ENCODE measurements at places on chromosomes 12 and 14. TPM values are rescaled to one million over a fixed set of nuclear protein-coding genes. Genes with fewer than 3 reads are reported as not detected.

GRCh38 chr12:52526511-52526951 lies 6.3 kb upstream of the KRT5 start:
- peaks cover 3% of the 10 kb centered on the region for H3K27me3 ChIP-seq
- no peak overlapping the region for H3K27ac ChIP-seq
- peak; percentile 25 for DNase-seq
- H3K4me3 ChIP-seq, result no peak overlapping the region
- peaks cover 30% of the 10 kb centered on the region for H3K4me1 ChIP-seq
- no peaks in the 10 kb centered on the region for H3K36me3 ChIP-seq

DNA sequence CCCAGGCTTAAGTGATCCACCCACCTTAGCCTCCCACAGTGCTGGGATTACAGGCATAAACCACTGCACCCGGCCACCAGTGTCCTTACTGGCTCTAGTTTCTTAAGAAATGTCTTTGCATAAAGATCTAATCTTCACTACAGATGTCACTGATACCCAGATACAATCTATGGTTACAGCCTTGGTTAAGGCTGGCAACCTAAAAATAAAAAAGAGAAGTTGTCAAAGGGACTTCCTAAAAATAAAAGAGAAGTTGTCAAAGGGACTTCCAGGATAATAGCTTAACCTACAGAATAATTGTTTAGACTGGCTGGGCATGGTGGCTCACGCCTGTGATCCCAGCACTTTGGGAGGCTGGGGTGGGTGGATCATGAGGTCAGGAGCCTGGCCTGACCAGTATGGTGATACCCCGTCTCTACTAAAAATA lies 27.6 kb downstream of the ETFBKMT start:
- H3K27me3 ChIP-seq, result no peaks in the 10 kb centered on the region
- no peaks in the 10 kb centered on the region for H3K4me1 ChIP-seq
- no peak overlapping the region for H3K27ac ChIP-seq
- no peak for DNase-seq

GRCh38 chr12:69935651-69936100 lies 110.6 kb downstream of the MYRFL start:
- peaks cover 6% of the 10 kb centered on the region for H3K36me3 ChIP-seq
- DNase-seq, result no peak
- peak overlapping the region; percentile 86 for H3K27ac ChIP-seq
- H3K4me1 ChIP-seq, result peaks cover 38% of the 10 kb centered on the region

DNA sequence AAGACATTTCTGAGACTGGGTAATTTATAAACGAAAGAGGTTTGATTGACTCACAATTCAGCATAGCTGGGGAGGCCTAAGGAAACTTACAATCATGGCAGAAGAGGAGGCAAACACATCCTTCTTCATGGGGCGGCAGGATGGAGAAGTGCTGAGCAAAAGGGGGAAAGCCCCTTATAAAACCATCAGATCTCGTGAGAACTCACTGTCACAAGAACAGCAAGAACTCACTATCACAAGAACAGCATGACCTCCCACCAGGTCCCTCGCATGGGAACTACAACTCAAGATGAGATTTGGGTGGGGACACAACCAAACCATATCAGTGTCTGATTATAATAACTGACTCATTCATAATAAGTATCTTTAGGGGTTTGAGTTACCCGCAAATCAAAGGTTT lies 6.4 kb downstream of the SLC39A9 start:
- no peaks in the 10 kb centered on the region for H3K27me3 ChIP-seq
- H3K36me3 ChIP-seq, result peaks cover 3% of the 10 kb centered on the region
- DNase-seq, result no peak
- no peak overlapping the region for H3K27ac ChIP-seq
- H3K4me3 ChIP-seq, result no peak overlapping the region

DNA sequence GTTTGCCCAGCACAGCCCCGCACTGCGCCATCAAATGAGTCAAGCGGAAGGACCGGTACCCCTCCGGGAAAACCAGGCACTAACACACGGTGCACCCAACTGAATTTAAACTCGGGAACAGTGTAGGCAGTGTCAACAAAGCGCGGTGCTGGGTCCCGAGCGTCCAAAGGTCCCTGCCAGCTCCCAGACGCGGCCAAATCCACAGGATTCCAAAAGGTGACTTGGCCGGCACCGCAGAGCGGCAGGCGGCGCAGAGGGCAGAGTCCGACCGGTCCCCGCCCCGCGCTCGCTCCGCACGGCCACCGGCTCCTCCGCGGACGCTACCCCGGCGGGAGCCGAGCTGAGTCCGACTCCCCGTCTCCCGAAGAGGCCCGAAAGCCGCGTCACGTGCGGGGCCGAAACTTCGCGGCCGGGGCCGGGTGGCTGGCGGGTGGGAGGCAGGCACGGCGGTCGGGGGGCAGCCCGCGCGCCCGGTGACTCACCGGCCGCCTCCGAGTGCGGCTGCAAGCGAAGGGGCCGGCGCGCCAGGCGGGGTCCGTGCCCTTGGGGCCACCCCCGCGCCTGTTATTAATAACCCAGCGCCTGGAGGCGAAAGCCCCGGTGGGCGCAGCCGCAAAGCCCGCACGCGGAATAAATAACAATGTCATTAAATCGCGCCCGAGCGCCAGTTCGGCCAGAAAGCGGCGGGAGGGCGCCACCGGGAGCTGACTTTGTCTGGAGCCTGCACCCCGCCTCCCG lies 863 bp downstream of the DENND5B start:
- no peaks in the 10 kb centered on the region for H3K36me3 ChIP-seq
- no peaks in the 10 kb centered on the region for H3K27me3 ChIP-seq
- H3K27ac ChIP-seq, result peak overlapping the region; percentile 94
- peak; percentile 69 for DNase-seq

- no peaks in the 10 kb centered on the region for H3K36me3 ChIP-seq
- H3K27ac ChIP-seq, result no peak overlapping the region
- DNase-seq, result no peak
These were observed 43.5 kb upstream of the MAP1LC3B2 start for GRCh38 chr12:116515684-116516083.

DNA sequence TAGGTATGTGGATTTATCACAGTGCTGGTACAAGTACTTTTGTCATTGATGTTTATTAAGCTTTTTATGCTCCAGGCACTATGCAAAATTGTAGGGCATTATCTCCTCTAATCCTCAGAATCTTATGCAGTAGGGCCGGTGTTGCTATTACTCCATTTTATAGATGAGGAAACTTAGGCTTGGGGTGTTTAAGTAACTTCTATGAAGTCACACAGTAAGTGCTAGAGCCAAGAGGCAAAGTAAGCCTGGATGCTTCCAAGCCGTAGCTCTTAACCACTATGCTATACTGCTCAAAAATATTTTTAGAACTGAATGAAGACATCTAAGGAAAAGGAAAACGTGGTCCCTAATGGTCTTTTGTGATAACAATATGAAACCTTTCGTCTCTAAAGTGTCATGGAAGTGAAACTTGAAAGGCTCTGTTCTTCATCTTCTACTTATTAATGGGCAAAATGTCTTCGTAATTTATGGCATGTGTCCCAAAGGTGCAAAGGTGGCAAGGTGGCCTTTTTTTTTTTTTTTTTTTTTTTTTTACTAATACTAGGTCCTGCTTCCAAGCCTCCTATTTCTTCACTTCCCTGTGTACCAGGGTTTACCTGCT lies 85.2 kb downstream of the ETV6 start:
- H3K4me3 ChIP-seq, result no peak overlapping the region
- no peak for DNase-seq
- H3K4me1 ChIP-seq, result peaks cover 14% of the 10 kb centered on the region
- no peak overlapping the region for H3K27ac ChIP-seq

- peaks cover 29% of the 10 kb centered on the region for H3K4me1 ChIP-seq
- no peaks in the 10 kb centered on the region for H3K27me3 ChIP-seq
- DNase-seq, result no peak
- peaks cover 26% of the 10 kb centered on the region for H3K36me3 ChIP-seq
- peak overlapping the region; percentile 90 for H3K27ac ChIP-seq
These were observed 88.6 kb downstream of the R3HDM2 start for GRCh38 chr12:57342207-57342691.

ADGRD1 gene
- total RNA-seq, result 5.5 TPM

TROAP gene
- total RNA-seq, result 30.8 TPM

KLRC2 gene
- not detected for total RNA-seq

DNA sequence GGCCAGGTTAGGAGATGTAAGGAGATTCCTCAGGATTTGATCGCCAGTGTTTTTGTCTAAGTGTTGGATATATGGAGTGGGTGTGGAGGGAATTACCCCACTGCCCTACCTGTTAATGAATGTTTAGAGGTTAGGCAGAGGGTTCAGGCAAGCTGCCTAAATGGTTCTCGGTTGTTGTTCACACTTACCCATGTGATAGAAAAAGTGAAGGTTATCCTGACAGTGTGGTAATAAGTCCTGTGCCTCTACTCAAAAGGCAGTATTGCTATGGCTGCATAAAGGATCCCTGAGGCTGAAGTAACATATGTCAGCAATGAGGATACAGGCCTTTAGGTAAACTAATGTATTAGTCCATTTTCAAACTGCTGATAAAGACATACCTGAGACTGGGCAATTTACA lies 112.0 kb downstream of the GPHN start:
- H3K27ac ChIP-seq, result no peak overlapping the region
- peaks cover 8% of the 10 kb centered on the region for H3K4me1 ChIP-seq
- DNase-seq, result no peak
- H3K36me3 ChIP-seq, result peaks cover 30% of the 10 kb centered on the region

GRCh38 chr14:33237115-33237740 lies 298.5 kb downstream of the NPAS3 start:
- H3K4me3 ChIP-seq, result no peak overlapping the region
- DNase-seq, result no peak
- no peak overlapping the region for H3K27ac ChIP-seq
- H3K36me3 ChIP-seq, result no peaks in the 10 kb centered on the region
- H3K27me3 ChIP-seq, result peaks cover 11% of the 10 kb centered on the region

LRRC10 gene
- total RNA-seq, result not detected

DNA sequence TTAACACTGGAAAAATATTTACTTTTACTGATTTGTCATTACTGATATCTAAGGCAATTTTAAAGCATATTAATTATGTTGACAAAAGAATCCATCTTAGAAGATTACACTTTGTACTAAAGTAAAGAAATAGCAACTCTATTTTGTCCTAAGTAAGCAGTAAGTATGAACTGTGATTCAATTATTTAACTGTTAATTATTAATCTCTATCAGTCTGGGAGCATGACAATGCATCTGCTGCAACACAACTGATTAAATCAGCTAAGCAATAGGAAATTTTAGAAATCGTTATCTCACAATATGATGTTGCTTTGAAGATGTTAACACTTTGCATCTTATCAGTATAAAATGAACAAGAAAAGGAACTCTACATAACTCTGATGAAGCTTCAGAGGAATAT lies 172.3 kb downstream of the DPY19L2 start:
- no peak overlapping the region for H3K27ac ChIP-seq
- H3K4me1 ChIP-seq, result no peaks in the 10 kb centered on the region
- no peak overlapping the region for H3K4me3 ChIP-seq
- no peak for DNase-seq

DNA sequence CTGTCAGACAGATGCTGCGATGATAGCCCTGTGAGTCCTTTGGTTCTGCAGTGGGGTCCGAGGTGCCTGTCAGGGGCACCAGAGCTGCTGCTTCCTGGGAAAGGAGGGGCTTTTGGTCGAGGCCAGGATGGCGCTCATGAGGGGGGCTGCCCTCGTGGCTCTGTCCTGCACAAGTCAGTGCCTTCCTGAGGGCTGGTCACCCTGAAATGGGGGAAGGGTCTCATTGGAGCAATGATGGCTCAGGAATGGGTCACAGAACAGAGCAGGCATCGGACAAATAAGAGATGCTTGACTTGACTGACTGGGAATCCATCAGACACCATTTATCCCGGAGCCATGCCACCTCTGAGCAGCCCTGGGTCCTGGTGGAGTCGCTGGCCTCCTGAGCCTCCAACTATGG lies 121.9 kb downstream of the ADGRD1 start:
- no peaks in the 10 kb centered on the region for H3K36me3 ChIP-seq
- no peaks in the 10 kb centered on the region for H3K4me1 ChIP-seq
- H3K27me3 ChIP-seq, result peaks cover 20% of the 10 kb centered on the region
- H3K4me3 ChIP-seq, result no peak overlapping the region
- DNase-seq, result no peak

GRCh38 chr12:62908674-62909073 lies 26.3 kb downstream of the PPM1H start:
- H3K36me3 ChIP-seq, result no peaks in the 10 kb centered on the region
- peaks cover 51% of the 10 kb centered on the region for H3K27me3 ChIP-seq
- no peak overlapping the region for H3K27ac ChIP-seq

DNA sequence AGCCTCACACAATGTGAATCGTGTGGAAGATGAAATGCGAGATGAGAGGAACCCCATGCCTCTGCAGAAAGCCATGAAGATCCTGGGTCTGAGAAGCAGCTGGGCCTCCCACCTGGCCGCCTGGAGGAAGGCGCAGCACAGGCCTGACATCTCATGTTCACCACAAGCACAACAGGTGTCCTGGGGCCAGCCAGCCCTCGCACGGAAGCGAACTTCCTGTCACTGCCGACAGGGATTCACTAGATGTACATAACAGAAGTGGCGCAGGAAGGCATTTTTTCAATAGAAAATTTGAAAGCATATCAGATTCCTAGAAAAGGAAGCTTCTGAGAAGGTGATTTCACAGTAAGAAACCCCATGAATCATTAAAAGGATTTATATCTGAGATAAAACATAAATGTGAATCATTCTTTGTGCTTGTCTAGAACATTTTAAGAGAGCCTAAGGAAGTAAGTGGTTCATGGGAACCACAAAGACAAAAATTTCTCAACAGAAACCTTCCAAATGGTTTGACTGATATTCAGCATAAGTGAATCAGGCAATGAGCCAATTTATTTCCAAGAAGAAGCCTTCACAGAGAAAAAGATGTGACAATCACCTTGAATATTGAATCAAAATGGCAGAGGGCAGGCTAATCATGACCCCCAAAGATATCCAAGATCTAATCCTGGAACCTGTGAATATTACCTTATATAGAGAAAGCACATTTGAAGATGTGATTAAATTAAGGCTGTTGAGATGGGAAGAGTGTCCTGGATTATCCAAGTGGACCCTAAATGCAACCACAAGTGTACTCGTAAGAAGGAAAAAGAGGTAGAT lies 311.9 kb downstream of the DUSP6 start:
- H3K27ac ChIP-seq, result no peak overlapping the region
- H3K27me3 ChIP-seq, result no peaks in the 10 kb centered on the region
- H3K36me3 ChIP-seq, result no peaks in the 10 kb centered on the region
- no peak for DNase-seq
- peaks cover 22% of the 10 kb centered on the region for H3K4me1 ChIP-seq
- H3K4me3 ChIP-seq, result no peak overlapping the region

DNA sequence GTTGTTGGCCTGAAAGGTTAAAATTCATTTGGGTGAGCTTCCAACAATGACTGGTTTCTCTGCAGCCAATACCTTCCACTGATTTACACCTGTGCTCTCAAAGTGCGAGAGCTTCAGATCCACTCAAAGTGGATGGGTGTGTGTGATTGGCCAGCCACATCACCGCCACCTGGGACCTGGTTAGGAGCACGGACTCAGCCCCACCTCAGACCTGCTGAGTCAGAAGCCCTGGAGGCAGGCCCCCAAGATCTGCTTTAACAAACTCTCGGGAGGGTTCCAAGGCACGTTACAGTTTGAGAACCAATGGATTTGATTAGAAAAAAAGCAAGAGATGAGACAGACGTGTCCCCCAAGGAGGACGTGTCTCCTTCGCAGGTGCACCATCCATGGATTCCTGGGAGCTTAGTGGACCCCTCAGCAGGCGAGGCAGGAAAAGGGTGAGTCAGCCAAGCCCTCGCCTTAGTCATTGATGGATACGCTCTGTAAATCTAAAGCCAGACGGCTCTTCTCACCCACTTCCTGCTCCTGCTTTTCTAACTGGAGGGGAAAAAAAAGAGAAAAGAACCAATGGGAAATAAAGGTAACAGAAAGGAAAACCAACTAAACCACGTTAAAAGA lies 24.5 kb downstream of the FZD10 start:
- H3K27me3 ChIP-seq, result peaks cover 18% of the 10 kb centered on the region
- H3K4me3 ChIP-seq, result no peak overlapping the region
- no peaks in the 10 kb centered on the region for H3K36me3 ChIP-seq
- DNase-seq, result no peak

Data from mesothelial cell of epicardium (in vitro differentiated cells).